Stromal cell of bone marrow (primary cell): ENCODE measurements at places on chromosomes 1 and 21.

DNA sequence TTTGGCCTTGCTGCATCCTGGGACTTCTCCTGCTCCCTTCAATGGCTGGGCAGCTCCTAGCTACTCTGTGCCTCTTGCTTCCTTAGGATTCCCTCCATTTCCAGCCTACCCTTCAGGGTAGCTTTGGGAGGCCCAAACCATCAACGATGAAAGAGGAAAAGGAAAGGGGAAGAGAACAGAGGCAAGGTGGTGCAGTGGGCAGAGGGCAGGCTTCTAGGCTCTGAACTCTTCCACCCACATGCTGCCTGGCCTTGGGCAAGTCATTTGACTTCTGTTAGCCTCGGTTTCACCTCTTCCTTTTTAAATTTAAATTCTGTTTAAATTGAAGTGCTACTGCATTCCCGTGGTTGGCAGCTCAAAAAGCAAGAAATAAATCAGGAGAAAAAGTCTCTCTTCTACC, 5.7 kb upstream of the PPM1J start:
- DNase-seq = no peak

DNA sequence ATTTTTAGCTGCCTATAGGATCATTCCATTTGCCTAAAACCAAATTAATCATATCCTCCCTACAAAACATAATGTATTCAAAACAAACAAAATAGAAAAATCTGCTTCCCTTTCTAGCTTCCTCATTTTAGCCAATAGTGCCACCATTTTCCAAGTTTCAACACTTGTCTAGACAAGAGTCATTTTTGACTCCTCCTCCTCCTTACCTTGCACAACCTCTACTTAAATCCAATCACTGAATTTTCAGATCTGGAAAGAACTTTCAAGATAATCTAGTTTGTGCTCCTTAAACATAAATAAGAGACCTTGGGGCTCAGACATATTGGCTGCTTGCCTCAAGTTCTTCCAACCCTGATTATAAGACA, 7.4 kb downstream of the STX6 start:
- no peak for DNase-seq

- no peak for DNase-seq
Observed at GRCh38 chr1:177741476-177741875, 228.4 kb downstream of the SEC16B start.

DNA sequence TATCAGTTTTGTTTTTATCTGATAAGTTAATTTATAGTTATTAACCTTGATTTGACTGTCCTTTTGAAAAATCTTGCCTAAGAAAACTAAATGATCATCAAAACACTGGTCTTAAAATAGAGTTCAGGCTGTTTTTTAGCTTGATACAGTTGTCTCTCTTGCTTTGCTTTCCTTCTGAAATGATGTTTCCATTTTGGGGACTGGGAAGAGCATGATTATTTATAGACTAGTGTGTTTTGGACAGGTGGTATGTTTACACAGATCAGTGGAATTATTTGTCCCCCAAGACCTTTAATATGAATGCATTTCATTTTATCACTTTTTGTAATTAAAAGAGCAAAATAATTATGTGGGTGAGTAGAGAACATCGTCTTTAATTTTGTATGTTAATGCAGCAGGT, 90.8 kb downstream of the XPR1 start:
- DNase-seq = no peak

DNA sequence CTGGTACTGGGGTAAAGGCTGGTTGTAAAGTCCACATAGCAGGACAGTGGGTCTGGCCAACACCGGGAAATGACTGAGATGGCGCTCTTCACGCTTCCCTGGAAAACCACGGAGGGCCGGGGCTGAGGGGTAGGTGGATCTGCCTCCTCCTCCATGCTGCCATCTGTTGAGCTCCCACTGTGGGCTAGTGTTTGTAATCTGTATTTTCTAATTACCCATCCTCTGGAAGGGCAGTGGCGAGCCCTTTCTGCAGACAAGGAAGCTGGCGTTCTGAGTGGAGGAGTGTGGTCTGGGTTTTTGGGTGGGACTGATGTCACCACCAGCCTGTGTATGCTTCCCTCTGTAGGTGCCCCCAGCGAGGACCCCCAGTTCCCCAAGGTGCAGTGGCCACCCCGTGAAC, 34.1 kb upstream of the LHX4 start:
- no peak for DNase-seq

DNA sequence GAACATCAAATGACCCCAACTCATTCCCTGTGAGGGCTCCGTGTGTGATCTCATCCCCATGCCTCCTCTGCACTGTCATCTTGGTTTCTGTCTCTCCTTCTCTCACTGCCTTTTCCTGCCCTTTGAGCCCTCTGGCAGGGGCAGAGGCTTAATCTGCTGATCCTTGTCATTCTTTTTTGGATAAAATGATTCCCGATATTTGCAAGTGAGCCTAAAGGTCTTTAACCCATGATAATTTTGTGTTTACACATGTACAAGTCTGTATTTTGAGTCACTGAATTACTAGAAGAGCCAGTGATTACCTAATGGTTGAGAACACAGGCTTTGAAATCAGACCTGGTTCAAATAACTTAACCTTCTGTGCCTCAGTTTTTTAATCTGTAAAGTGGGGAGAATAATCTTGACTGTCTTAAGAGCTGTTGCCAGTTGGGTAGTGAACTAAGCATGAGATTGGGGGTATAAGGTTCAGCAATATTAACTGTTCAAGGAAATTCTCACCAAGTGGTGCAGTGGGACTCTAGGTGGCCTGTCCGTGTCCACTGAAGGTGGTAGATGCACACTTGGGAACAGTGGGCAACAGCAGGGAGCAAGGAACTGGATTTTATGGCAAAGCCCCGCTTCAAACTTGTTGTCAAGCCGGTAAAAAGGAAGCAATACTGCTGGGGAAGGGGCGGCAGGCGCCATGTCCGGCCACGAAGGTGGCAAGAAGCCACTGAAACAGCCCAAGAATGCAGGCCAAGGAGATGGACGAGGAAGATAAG, 1.6 kb downstream of the ECHDC2 start:
- no peak for DNase-seq

DNA sequence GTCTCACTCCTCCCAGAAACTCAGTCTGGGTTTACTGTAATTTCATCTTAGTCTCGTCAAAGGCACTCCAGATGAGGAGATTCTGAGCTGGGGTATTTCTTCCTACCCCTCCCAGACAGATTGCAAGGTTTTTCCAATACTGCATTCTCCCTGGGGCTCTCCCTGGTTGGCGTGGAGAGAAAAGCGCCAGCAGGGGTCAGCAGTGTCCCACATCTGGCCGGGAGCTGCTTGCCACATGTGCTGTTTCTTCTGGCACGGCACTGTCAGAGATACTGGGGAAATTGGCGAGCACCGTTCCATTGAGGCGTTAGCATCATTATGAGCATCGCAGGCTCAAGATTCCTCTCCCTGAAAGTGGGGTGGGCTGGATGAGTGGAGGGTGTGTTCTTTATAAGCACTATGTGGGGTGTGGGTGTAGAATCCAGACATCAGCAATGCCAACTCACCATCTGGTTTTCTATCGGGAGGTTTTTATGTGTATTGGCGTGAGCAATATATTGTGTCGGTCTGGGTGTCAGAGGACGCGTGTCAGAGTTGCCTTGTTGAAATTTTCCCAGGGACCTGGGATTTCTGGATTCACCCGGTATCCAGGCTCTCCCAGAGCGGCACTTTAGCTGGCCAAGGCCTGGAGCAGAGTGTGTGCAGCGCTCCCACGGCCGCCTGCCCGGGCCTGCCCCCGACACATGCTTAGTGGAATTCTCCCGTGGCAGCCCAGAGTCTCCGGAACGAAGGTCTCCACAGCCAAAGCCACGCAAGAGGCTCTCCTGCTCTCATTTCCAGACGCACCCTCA, 8.0 kb upstream of the NAV1 start:
- DNase-seq = peak; percentile 92

- DNase-seq = no peak
Observed at GRCh38 chr1:64392109-64392508, 77.8 kb upstream of the CACHD1 start.

GRCh38 chr1:111222308-111223125, 5.0 kb upstream of the CHI3L2 start:
- DNase-seq = no peak

- DNase-seq = no peak
Observed at GRCh38 chr21:28856588-28857250, 136.0 kb downstream of the LTN1 start.

- no peak for DNase-seq
Observed at GRCh38 chr1:226884116-226884625, 13.8 kb downstream of the PSEN2 start.

DNA sequence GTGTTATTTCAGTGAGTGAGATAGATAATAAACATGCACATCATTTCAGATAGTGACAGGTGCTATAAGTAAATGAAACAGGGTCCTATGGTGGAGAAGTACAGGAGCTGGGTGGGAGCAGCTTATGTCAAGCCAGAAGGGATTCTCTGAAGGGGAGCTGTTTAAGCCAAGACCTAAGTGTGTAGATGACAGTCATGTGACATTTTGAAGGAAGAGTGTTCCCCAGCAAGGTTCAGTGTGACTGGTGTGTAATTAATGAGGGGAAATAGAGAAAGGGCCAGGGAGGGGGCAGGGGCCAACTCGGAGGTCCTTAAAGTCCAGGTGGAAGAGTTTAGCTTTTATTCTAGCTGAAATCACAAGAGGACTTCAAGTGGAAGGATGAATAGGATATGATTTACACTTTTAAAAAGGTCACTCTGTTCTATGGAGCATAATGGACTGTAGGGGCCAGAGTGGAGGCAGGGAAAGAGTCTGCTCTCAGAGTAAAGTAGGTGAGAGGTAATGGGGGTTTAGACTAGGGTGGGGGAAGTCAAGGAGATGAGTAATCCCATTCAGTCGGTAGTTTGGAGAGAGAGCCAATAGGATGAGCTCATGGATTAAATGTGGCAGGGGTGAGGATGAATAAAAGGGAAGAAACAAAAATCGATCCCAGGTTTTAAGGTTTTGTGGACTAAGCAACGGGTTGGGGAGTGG, 243.1 kb downstream of the CACNA1E start:
- DNase-seq = no peak

DNA sequence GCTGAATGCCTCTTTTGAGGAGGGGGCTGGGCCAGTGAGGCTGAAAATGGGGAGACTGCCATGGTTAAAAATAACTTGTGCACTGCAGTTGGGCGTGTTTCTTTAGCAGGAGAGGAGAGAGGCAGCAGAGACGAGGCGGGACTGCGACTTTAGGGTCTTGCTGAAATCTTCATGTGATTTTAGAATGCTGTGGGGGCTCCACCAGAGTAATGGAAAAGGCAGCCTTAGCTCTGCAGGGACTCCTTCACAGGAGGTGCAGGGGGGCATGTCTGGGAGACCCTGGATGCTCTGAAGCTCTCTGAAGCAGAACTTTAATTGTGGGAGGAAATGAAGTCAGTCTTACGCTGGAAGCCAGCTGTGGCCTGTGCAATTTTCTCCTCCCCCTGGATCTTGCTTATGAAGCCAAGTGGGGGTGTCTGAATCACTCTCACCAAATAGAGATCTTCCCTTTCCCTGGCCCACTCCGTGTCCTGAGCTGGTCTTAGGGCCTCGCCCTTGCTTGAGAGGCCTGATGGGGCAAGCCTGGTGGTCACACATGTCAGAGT, 60.8 kb downstream of the NDUFS5 start:
- peak; percentile 63 for DNase-seq

- DNase-seq = peak; percentile 36
Observed at GRCh38 chr1:204295671-204296070, 64.1 kb downstream of the PLEKHA6 start.

DNA sequence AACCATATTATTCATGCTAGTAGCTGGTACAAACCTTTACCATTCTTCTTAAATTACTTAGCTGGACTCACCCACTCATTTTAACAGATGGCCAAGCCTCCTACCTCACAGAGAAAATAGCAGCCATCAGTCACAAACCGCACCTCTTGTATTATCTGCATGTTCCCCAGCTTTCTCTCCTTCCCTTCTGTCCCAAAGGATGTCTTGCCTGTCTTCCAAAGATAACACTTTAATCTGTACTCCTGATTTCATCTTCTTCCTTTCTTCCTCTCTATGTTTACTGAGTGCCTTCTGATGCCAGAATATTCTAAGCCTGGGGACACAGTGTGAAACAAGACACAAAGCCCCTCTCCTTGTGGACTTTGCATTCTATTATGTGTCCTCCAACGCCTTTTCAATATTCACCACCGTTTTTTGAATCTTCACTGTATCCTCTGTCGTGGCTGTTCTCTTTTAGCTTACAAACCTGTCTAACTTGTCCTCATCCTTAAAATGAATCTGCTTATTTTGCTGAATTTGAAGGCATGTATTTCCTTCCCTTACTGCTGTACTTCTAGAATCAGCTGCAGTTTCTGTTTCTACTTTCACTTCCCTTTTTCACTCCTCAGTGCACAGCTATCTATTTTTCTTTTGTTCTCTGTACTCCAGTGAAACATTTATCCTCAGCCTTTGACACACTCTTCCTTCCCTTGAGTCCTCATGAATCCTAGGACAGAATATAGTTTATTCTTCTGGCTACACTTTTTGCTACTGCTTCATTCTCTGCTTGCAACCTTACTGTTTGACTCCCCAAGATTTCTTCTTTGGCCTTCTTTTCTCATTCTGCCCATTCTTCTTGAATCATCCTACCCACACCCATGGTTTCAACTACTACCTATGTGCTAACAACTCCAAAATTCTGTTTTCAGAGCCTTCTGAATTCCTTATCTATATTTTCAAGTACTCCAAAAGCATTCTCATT, 216.9 kb upstream of the SAMSN1 start:
- DNase-seq = no peak
